NAMALWA (cell line): ENCODE measurements at places on chromosomes 12 and 14.

GRCh38 chr12:44000309-44000952 lies 164.6 kb downstream of the TMEM117 start:
- peak; percentile 81 for DNase-seq

- peak; percentile 79 for DNase-seq
These were observed 11.3 kb upstream of the SNAPC1 start for GRCh38 chr14:61750708-61751474.

DNA sequence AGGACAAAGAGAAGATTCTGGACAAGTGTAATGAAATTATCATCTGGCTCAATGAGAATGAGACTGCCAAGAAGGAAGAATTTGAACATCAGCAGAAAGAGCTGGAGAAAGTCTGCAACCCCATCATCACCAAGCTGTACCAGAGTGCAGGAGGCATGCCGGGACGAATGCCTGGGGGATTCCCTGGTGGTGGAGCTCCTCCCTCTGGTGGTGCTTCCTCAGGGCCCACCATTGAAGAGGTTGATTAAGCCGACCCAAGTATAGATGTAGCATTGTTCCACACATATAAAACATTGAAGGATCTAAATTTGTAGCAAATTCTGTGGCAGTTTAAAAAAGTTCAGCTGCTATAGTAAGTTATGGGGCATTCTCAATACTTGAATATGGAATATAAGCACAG lies 174.3 kb upstream of the CCND2 start:
- no peak for DNase-seq

- DNase-seq: no peak
These were observed 85.3 kb downstream of the SLC25A47 start for GRCh38 chr14:100408350-100409002.

GRCh38 chr12:3544296-3544965 lies 53.4 kb downstream of the PRMT8 start:
- no peak for DNase-seq

- peak; percentile 5 for DNase-seq
These were observed 73.5 kb upstream of the GPHB5 start for GRCh38 chr14:63392236-63392635.

GRCh38 chr14:105383083-105383730 lies 15.1 kb upstream of the TEX22 start:
- no peak for DNase-seq

DNA sequence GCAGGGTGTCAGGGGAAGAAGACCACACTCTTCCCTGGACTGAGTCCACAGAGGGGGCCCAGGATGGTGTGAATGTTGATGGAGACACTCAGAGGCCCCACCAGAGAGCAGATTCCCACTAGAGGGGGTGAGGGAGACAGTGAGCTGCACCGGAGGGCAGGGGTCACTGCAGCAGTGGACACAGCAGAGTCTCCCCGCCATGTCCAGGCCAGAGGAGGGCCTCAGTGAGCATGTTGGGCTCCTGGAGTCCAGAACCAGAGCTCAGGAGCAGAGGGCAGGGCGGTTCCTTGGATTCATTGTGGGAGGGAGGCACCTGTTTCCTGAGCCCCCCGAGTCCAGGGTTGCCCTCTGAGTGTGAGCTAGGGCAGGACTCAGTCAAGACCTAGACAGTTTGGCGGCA lies 1.8 kb upstream of the KRT82 start:
- DNase-seq: no peak

DNA sequence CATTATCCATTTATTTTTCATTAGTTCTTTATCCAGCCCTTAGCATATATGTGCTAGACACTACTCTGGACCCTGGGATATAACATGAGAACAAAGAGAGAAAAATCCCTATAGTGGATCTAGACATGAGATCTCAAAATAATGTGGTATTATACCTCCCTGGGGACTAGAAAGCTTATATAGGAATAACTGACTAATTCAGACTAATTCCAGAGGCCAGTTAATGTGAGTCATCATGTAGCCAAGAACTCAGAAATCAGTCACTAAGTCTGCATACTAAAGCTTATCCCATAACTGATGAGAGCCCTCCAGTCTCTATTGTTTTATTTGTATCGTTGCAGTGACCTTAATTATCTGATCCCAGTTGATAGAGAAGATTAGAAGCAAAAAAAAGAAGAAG lies 267.1 kb upstream of the RGS6 start:
- no peak for DNase-seq

- DNase-seq: no peak
These were observed 59.7 kb downstream of the FUT8 start for GRCh38 chr14:65472189-65472588.

- no peak for DNase-seq
These were observed 462.2 kb downstream of the DIO2 start for GRCh38 chr14:79749065-79749464.

DNA sequence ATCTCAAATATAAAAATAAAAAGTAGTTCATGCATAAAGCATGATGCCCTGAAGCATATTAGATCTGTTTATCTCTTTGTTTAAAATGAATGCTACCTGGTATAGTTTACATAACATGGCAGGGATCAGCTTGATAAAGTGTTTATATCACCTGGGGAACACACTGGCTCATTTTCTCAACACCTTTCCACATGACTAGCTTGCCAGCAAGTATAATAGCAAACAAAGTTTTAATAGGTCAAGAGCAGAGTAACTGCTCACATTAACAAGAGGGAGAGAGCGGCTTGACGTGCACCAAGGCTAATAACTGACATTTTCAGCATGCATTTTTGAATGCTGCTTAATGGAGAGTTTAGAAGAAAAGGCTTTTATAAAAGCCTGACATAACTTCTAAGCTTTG lies 246.4 kb downstream of the EGLN3 start:
- no peak for DNase-seq

- DNase-seq: no peak
These were observed 4.3 kb downstream of the CPNE6 start for GRCh38 chr14:24075485-24076301.

DNA sequence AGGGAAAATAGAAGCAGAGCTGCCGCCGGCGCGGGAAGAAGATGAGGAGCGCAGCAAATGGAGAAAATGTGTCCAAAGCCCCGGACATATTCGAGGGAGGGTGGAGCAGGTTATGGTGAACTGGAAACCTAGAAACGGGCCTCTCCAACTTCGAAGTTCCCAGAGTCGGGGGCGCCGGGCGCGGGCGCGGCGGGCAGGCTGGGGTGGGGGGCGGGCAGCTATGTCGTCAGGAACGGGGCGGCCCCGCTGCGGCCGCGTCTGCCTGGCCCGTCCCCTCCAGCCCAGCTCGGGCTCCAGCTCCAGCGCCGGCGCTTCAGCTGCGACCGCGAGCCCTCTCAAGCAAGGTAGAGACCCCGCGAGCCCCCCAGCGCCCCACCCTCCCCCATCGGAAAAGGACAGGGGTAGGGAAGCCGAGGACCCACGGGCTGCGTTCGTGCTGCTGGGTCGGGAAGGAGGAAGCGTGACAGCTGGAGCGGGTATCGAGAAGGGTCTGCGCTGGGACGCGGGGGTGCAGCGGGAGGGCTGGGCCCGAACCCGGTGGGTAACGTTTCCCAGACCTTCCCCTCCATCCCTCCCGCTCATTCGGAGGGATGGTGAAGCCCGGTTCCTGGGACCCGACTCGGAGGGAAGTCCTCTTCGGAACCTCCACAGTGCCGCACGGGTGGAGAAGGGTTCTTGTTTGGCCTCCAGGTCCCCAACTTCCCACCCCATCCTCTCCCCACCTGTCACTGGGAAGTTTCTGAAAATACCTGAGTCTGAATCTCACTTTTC lies 1.0 kb downstream of the DGKA start:
- peak; percentile 28 for DNase-seq

DNA sequence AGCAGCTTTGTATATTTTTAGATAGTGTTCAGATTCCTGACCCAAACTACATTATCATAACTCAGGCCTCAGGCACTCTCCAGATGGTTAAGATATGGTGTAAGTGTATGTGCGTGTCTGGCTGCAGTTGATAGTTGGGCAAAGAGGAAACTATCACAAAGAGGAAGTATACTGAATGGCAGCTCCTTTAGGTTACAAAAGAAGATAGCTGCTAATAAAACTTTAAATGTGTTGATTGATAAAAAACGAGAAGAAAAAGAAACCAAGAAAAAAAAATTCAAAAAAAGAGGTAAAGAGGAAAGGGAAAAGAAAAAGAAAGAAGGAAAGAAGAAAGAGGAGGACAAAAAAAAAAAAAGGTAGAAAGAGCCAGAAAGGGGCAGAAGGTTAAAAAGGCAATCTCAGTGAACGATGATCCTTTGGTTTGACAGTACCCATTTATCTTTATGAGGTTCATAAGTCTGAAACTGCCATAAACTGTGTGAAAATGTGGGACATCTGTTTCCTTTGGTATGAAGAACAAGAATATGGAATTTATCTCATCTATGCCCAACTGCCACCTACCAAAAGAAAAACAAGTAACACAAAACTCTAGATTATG lies 42.2 kb downstream of the TAOK3 start:
- DNase-seq: peak; percentile 81

DNA sequence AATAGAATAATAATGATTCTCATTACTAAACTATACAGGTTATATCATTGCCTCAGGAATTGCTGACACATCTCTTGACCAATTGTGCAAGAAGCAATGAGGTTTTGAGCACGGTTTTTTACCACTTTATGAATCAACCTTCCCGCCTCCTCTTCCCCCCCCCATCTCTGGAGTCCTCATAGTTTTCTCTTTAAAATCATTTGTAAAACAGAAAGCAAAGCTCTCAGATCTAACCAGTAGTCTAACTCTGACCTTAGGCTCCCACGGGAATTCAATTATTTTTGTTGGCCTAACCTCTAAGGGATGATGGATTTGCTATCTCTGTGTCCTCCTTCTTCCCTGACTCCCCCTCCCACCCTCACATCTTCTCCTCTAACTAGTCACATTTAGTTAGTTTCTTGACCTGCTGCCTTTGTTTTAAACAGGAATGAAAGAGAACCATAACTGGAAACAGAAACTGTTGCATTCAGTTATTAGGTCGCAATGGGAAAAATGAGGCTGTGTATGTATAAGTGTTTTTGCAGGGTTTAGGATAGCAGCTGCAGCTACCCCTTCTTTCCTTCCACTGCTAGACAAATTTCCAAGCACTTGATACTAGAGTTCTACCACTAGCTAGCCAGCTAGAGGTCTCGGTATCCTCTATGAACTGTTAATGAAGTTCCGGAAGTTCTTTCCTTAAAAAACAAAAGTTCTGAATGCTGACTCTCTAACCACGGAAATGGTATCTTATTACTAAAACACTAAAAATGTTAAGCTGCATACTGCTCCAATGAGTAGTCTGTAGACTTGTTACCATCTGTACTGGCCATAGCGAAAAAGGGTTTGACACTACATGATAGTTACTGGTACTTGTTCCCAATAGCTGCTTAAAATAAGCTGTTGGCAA lies 65.4 kb downstream of the TAOK3 start:
- DNase-seq: no peak

DNA sequence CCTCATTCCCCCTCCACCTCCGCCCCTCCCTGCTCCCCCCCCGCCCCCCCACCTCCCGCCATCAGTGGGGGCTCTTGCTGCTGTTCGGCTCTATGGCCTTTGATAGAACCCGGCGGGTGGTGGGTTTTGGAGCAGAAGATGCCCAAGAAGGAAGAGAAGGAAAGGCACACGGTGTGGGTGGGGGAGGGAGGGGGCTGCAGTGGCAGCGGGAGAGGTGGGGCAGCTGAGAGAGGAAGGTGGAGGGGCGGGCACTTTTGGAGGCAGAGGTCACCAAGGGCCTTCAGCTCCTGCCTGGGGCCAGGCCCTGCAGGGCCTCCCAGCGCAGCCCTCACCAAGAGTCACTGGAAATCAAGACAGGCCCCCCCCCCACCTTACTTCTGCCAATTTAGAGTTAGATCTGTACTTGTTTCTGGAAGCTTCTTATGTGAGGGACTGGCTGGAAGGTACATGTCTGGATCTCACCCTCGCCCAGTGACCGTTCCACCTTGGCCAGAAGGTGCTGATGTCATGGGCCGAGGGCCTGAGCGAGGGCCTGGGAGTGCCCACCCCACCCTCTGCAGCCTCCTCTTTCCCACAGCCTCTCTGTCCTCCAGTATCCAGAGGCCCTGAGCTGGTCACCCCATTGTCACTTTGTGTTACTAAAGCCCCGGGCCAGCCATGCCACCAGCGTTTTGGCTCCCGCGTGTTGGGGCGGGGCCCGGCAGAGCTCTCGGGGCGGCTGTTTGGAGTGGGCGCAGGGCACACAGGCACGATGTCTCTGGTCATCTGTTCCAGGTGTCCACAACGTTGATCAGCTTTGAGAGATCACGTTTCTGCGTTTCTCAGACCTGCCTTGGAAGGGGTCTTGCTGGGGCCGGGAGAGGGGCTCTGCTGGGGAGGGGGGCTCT lies 153.9 kb downstream of the KIF26A start:
- DNase-seq: no peak
